ENCODE measurements at places on chromosomes 3 and 15. TPM values are rescaled to one million over a fixed set of nuclear protein-coding genes. Genes with fewer than 3 reads are reported as not detected.

DNA sequence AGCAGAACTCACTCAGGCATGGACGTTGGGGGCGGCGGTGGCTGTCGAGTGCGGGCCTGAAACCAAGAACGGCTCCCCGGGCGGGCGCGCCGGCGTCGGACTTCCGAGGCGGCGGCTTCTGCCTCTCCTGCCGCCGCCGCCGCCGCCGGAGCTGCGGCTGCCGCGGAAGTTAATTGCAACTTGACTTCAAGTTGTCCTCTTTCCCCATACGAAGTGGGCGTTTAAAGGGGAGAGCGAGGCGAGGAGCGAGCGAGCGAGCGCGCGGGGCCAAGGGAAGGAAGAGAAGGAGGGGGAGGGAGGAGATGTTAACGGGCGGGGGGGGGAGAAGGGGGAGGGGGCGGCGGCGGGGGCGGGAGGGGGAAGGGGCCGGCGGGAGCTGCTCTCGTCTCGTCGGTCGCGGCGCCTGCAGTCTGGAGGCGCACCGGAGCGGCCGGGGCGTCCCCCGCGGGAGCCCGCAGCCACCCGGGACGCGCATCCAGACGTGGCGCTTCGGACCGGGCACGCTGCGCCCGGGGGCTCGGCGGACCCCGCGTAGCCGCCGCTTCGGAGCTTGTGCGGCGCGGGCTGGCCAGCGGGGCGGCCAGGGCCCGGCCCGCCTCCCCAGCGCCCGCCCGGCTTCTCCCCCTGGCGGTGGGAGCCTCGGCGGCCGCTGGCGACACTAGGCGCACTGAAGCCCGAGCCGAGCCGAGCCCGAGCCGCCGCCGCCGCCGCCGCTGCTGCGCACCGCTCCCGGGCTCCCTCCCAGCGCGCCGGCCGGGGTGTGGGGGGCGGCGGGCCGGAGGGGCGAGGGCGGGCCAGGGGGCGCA lies 19.7 kb upstream of the SATB1 start:
- peak; percentile 11 for DNase-seq

GRCh38 chr15:58369261-58369701 lies 62.5 kb upstream of the LIPC start:
- DNase-seq = no peak

GRCh38 chr15:89632563-89633430 lies 22.5 kb downstream of the KIF7 start:
- no peak for DNase-seq

DNA sequence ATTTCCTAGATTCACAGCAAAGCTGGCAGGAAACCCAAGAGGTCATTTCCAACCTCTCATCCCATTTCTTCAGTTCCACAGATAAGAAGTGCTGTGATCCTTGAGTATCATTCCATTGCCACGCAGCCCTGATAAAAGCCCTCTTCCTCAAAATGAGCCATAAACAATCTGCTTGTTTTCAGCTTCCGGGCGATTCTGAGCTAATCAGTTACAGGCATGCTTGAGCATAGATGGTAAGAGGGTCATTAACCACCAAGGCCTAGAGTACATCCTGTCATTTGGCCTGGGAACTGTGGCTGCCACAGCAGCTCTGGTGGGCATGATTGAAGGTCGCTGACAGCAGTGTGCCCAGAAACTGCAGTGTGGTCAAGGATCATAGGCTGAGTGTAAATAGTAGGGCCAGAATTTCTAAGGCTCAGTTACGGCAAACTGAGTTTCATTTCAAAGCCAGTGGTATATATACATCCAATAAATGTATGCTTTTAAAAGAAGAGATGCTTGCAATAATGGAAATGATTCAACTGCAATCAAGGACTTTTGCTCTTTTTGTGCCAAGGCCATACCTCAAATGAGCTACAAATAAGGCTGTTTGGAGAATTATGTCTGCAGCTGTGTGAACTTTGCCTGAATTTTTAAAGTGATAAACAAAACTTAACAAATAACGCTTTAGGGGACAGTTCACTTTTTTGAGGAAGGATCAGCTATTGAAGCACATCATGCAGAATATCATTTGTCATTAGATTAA lies 47.3 kb downstream of the P3H2 start:
- DNase-seq = no peak

DNA sequence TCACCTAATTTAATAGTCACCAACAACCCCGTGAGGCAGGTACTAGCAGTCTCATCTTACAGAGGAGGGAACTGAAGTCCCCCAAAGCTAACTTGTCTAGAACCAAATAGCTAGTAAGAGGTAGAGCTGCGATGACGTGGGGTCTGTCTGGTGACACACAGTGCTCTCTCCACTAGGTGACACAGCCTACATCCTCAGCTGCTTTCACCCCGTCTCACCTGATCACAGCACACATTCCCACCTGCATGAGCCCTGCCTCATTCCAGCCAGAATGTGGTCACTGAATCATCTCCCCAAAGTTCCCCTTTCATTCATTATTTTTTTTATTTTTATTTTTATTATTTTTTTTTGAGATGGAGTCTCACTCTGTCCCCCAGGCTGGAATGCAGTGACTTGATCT lies 21.3 kb upstream of the MAGEF1 start:
- no peak for DNase-seq

- peak; percentile 26 for DNase-seq
These were observed 48.7 kb downstream of the CNOT10 start for GRCh38 chr3:32733631-32734229.

ZMYND10 gene
- 0.88 TPM for polyA plus RNA-seq

FXR1 gene
- 136 TPM for polyA plus RNA-seq

GRAMD1C gene
- polyA plus RNA-seq = 0.07 TPM

LRRIQ4 gene
- not detected for polyA plus RNA-seq
